ENCODE measurements at places on chromosomes 2 and 18.
A peak's percentile ranks its signal among the peaks of the same experiment; 100 is the strongest.

GRCh38 chr18:48030616-48031480, 100.4 kb upstream of the SMAD2 start:
- peak; percentile 72 for DNase-seq

GRCh38 chr18:73296686-73297085, 428.9 kb upstream of the NETO1 start:
- DNase-seq, result no peak

DNA sequence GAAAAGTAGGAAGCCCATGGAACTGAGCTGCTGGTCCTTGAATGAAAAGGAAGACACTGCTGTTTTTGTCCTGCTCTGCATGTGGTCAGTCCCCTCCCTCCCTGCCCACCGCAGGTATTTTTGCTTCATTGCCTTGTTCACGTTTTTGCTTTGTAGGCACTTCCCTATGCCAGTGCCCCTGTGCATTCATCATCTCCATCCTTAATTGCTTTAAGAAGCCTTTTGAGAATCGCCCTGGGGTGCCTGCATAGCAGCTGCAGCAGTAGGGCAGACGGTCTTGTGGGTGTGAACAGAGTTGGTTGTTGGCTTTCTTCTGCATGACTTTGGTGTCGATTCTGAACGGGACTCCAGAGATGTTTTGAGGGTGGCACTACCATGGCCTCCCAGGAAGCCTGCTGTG, 97.0 kb downstream of the CABLES1 start:
- no peak for DNase-seq

- DNase-seq, result no peak
Measured at GRCh38 chr18:51133580-51134160, 63.8 kb downstream of the MEX3C start.

DNA sequence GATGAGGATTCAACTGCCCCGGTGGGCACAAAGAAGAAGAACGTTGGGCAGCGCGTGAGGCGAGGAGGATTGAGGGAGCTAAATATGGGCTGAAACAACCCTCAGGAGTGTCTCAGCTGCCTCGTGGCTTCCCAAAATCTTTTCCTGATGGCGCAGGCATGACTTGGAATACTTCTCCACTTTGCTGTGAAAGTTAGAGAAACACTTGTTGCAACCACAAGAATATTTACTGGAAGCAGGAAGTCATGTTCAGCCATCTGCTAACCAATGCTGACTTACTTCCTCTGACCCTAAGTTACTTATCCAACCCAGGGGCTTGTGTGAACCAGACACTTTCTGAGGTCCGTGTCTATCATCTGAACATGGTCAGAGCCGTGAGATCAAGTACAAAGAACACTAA, 148.8 kb downstream of the ARL4C start:
- DNase-seq, result no peak

- DNase-seq, result no peak
Measured at GRCh38 chr2:84451579-84451978, 7.5 kb downstream of the SUCLG1 start.

- DNase-seq, result no peak
Measured at GRCh38 chr2:214591366-214591765, 180.5 kb downstream of the VWC2L start.

- no peak for DNase-seq
Measured at GRCh38 chr2:54618646-54619565, 104.6 kb upstream of the EML6 start.

DNA sequence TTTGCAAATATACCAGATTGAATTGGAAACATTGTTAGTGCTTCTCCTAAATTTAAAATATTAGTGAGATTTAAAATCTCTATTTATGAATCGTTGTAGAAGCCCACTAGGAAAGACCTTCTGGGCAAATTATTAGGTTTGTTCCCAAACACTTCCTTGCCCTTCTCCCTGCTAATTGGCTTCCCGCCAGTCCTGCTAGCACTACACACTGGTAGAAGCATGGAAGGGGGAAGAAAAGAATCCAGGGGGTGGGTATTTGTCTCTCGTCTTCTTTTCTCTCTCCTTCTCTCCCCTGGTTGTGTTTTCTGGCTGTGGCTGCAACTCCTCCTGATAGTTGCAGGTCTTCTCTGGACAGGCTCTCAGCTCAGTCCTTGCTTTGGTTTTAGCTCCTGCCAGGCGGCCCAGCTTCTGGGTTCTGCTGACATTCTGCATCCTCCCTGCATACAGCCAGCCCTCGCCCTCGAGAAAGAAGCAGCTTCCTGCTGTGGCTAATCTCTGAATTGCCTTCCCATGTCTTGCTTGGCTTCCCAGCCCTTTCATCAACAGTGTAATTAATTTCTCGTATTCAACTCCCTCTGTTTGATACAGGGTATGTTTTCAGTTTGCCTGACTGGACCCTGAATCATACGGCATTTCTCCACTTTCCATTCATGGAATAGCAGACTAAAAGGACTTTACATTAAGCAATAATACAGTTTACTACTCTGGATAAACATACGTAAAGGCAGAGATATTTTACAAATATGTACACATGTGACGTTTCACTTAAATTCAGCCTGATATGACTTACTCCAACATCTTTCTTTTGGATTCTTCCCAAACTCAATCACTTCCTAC, 6.9 kb upstream of the PARD3B start:
- DNase-seq, result peak; percentile 22

- no peak for DNase-seq
Measured at GRCh38 chr18:25251068-25251467, 100.9 kb downstream of the ZNF521 start.

DNA sequence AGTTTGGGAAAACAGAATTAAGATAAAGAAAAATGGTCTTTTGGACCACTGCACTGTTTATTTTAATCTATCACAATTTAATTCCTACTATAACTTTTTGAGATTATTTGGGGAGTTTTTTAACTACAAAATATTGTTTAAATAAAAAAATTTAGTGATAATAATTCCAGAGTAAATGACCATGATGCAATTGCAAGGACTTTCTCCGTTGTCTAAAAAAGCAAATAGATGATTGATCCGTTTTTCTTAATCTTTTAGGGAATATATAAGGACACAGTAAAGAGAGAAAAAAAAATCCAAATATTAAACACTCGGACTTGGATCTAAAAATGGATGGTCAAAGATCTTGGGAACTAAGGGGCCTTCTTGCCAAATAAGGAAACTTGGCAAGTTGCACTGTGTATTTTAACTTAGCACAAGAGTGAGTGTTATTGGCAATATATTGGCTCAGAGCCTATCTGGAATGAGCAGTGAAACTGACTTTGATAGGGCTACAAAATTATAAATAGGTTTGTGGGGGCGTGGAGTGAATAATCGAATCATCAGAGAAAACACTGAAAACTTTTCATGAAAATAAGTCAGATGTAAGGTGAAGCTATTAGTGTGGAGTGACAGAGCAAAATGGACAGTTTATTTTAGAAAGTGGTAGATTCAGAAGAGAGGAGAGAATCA, 2.0 kb downstream of the MAP3K20 start:
- no peak for DNase-seq

- DNase-seq, result peak; percentile 83
Measured at GRCh38 chr2:9638532-9638931, 7.7 kb upstream of the YWHAQ start.

GRCh38 chr18:56712761-56713160, 61.6 kb downstream of the WDR7 start:
- DNase-seq, result no peak

GRCh38 chr2:3728104-3729054, 25.0 kb downstream of the DCDC2C start:
- DNase-seq, result peak; percentile 64

- DNase-seq, result peak; percentile 59
Measured at GRCh38 chr2:101793277-101793969, 95.9 kb downstream of the MAP4K4 start.

DNA sequence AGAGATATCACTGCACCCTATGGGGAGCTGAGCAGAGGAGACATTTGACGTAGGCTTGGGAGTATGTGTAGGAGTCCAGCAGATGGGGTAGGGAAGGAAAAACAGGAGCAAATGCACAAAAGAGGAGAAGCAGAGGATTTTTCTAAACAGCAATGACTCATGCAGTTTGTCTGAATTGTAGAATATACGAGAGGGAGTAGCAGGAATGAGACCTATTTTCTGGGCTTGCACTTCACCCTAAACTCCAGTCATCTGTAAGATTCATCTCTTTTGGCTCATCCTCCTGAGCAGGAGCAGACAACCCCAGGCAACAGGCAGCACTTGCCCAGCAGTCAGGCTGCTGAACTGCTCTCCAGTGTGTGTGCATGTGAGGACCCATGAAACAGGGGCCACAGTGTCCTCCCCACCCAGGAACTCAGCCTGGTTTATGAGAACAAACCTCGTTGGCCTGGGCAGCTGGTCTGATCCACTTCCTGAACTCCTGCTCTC, 100.2 kb upstream of the CDC42EP3 start:
- no peak for DNase-seq

- DNase-seq, result no peak
Measured at GRCh38 chr2:197461057-197461456, 7.7 kb downstream of the COQ10B start.

DNA sequence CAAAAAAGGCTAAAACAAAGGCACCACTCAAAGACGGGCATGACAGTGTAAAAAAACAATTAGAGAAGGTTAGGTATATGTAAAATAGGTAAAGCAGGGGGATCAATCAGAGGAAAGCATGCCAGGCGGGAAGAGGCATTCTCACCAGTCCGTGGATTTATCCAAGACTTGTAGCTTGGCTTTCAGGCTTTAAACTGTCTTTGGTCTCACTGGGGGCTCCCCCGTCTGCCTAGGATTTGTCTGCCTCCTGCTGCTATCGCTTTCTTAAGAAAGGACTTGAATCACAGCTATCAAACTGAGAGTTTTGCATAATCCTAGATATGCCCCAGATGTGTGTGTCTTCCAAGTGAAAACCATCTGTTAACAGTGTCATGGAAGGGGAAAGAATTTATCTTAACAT, 11.1 kb upstream of the GORASP2 start:
- no peak for DNase-seq

- DNase-seq, result no peak
Measured at GRCh38 chr18:12305930-12306629, 2.0 kb upstream of the TUBB6 start.

GRCh38 chr2:218727502-218728165, 17.0 kb downstream of the TTLL4 start:
- DNase-seq, result no peak

- peak; percentile 3 for DNase-seq
Measured at GRCh38 chr18:79601234-79601633, 78.4 kb upstream of the CTDP1 start.

DNA sequence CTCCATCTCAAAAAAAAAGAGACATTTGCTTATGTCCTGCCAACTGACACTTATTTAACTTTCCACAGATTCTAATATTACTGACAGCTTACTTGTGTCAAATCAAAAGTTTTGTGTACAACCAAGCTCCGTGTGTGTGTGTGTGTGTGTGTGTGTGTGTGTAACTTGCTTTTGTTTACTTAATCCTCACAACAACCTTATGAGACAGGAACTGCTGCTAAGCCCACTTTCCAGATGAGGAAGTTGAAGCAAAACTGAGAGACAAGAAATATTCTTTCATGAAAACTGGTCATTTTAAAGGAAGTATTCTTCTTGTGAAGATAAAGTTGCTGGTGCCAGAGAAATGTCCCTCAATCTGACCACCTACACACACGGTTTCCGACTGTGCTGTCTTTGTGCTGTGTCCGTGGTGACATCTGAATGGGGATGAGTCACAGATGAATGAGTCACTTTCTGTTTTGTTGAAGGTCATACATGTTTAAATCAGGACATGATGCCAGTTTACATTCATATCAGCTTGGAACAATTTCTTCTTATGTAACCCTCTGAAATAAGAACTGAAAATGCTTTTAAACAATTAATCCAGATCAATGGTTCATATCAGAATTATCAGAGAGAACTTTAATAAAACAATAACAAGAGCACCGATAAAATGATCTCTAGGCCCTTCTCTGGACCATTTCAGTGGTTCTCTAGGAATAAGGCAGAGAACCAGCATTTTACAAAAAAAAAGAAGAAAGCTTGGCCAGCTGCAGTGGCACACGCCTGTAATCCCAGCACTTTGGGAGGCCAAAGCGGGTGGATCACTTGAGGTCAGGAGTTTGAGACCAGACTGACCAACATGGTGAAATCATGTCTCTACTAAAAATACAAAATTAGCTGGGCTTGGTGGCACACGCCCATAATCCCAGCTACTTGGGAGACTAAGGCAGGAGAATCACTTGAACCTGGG, 95.5 kb downstream of the THNSL2 start:
- DNase-seq, result no peak

GRCh38 chr2:138522556-138522955, 21.0 kb downstream of the SPOPL start:
- no peak for DNase-seq

All from femur (tissue), 1 donor.